Stimulated activated CD4-positive, alpha-beta T cell treated with anti-CD3 and anti-CD28 coated beads, Interleukin-4, amount 100 ng/mL, for 1 hour (primary cell): ENCODE measurements at places on chromosomes 13 and 19.

- DNase-seq: no peak
Measured at GRCh38 chr13:99277629-99278028, 19.4 kb upstream of the GPR18 start.

- DNase-seq: no peak
Measured at GRCh38 chr19:56718231-56718630, 46.7 kb upstream of the ZNF835 start.

GRCh38 chr19:41940731-41941409 lies 12.6 kb upstream of the ERFL start:
- no peak for DNase-seq

- DNase-seq: no peak
Measured at GRCh38 chr13:59342400-59342799, 821.3 kb downstream of the DIAPH3 start.

GRCh38 chr13:35876601-35877000 lies 254.6 kb downstream of the DCLK1 start:
- DNase-seq: no peak

- peak; percentile 87 for DNase-seq
Measured at GRCh38 chr19:13861714-13862531, 15.0 kb upstream of the NANOS3 start.

DNA sequence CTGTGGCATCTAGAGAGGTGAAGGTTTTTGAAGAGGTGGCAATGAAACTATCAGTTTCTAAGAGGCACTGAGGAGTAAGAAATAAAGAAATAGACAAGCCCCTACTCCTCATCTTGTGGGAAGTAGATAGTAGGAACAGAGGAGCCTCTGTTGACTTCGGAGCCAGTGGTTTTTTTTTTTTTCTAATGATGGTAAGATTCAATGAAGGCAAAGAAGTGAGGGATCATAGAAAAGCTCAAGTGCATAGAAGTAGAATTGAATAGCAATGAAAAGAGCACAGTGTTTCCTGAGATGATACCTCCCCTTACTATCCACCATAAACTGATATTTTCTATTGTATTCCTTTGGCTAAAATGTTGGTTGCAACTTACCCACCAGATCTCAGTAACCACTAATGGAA lies 46.3 kb downstream of the FREM2 start:
- no peak for DNase-seq

DNA sequence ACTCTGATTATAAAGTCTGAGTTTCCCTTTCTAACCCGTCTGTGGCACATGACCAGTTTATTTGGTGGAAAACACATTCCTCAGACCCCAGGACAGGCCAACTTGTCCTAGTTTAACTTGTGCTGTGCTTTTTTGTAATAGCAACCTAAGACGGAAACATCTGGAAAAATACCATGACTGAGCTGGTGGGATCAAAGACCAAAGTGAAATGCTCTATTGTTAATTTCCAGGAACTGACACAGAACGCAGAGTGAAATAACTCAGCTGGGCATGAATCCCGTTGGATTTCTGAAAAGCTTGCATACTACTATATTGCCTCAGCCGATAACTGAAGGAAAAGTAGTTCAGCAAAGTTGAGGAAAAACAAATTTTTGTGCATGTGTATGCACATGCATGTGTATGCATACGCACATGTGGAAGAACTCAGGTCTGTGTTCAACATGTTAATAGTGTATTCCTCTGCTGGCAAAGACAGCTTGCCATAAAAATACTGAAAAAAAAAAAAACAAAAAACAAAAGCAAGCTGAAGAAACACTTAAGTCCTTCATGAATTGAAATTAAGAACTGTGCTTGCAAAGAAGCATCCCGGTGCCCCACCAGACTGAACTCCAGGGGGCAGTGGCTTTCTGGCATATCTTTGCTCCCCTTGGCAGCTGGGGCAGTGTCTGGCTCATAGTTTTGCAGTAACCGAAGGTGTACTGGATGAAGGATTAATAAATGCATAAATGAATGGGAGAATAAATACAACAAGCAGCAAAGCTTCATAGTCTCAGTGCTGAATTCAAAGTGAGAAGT lies 187.8 kb downstream of the LHFPL6 start:
- no peak for DNase-seq

- DNase-seq: no peak
Measured at GRCh38 chr13:36395280-36395679, 37.0 kb upstream of the CCNA1 start.

DNA sequence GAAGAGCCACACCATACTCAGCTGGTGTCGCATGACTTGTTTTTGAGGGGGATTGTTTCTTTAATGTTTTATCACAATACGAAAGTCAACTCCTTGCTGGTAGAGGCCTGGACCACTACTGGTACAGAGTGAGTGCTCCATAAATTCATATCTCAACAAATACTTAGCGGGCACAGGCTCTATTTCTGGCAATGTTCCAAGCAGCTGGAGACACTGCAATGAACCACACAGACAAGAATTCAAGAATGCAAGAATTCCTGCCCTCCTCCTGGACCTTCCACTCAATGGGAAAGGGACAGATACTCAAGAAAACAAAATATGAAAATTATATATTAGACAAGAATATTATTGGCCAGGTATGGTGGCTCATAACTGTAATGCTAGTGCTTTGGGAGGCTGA lies 5.1 kb upstream of the FXYD5 start:
- DNase-seq: no peak

DNA sequence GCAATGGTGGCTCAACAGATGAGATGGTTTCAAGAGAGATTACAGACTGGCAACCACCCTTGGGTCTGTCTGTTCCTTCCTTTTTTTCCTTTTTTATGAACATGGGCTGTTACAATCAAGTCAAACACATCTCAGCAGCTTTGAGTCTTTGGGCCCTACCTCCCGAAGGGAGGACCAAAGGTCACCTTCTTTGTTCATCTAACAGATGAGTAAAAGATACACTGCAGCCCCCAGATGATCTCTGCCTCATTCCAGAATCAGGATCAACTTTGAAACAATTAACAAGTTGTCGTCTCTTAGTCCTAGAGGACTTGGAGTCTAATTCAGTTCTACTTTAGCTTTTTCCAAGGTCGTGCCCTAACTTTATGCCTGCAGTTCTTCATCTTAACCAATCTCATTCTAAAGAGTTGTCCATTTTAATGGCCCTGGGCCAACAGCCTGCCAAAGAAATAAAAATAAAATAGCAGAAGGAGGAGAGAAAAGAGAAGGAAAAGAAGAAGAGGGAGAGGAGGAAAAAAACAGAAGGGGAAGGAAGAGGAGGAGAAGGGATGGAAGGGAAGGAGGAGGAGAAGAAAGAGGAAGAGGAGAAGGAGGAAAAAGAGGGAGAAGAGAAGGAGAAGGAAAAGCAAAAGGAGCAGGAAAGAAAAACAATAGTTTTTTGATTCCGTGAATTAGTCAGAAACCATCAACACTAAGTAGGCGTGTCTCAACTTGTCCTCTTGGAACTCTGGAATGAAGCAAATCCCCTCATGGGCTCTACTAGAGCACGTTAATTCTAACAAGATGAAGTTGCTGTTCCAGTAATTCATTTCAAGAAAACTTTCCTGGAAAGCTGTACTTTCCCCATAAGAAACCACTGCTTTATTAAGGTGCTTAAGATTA lies 281.2 kb downstream of the FOXO1 start:
- no peak for DNase-seq

GRCh38 chr13:72692884-72693514 lies 34.4 kb downstream of the MZT1 start:
- DNase-seq: no peak

- DNase-seq: no peak
Measured at GRCh38 chr13:30061217-30061616, 210.8 kb upstream of the UBL3 start.

DNA sequence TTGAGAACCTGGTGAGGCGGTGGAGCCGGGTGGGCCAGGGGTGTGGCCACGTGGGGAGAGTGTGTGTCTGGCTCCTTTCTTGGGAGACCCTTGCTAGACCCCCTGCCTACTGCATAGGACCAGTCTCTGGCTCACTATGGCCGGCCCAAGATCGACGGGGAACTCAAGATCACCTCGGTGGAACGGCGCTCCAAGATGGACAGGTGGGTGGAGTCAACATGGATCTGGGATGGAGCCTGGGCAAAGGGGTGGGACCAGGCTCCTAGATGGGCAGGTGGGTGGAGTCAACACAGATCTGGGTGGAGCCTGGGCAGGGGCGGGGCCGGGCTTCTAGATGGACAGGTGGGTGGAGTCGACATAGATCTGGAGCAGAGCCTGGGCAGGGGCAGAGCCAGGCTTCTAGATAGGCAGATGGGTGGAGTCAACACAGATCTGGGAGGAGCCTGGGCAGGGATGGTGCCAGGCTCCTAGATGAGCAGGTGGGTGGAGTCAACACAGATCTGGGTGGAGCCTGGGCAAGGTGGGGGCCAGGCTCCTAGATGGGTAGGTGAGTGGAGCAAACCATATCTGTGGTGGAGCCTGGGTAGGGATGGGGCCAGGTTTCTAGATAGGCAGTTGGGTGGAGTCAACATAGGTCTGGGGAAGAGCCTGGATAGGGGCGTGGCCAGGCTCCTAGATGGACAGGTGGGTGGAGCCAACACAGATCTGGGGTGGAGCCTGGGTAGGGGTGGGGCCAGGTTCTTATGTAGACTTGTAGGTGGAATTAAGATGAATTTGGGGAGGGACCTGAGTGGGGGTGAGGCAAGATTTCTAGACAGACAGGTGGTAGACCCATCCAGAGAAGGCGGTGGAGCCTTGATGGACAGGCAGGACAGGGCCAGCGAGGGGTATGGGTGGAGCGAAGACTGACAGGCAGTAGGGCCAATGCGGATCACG lies 56.5 kb downstream of the VAV1 start:
- DNase-seq: peak; percentile 37

GRCh38 chr13:111657013-111657412 lies 336.6 kb downstream of the TEX29 start:
- no peak for DNase-seq

- no peak for DNase-seq
Measured at GRCh38 chr13:90834700-90835099, 512.8 kb upstream of the MIR17HG start.

GRCh38 chr19:42075364-42075615 lies 676 bp upstream of the ZNF574 start:
- DNase-seq: no peak

DNA sequence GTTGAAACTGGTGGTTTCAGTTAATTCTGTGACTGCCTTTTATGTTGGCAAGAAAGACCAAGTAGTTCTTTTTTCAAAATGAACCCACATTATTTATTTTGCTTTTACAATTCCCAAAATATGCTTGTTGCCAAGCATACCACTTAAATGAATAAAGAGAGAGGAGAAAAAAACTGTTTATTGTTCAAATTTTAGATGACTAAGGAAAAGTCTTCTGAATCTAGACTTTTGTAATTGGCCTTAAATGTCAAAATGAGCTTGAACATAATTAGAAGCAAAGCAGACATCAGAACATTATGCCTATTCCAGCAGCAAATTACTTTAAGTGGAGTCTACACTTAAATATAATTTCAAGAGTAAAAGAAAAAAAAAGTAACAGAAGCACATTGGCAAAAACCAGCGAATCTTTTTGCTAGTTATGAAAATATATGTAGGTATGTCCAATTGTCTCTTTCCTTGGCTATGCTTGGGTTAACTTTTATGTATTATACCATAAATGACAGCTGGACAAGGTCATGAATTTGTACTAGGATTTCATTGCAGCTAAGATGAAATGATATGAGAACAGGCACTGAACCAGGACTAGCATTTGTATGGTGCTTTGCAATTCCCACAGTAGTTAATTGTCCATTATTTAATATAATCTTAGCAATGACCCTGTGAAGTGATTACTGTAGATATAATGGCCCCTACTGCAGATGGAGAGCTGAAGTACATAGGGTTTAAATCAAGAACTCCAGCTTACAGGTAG lies 211.9 kb downstream of the NALCN start:
- no peak for DNase-seq

DNA sequence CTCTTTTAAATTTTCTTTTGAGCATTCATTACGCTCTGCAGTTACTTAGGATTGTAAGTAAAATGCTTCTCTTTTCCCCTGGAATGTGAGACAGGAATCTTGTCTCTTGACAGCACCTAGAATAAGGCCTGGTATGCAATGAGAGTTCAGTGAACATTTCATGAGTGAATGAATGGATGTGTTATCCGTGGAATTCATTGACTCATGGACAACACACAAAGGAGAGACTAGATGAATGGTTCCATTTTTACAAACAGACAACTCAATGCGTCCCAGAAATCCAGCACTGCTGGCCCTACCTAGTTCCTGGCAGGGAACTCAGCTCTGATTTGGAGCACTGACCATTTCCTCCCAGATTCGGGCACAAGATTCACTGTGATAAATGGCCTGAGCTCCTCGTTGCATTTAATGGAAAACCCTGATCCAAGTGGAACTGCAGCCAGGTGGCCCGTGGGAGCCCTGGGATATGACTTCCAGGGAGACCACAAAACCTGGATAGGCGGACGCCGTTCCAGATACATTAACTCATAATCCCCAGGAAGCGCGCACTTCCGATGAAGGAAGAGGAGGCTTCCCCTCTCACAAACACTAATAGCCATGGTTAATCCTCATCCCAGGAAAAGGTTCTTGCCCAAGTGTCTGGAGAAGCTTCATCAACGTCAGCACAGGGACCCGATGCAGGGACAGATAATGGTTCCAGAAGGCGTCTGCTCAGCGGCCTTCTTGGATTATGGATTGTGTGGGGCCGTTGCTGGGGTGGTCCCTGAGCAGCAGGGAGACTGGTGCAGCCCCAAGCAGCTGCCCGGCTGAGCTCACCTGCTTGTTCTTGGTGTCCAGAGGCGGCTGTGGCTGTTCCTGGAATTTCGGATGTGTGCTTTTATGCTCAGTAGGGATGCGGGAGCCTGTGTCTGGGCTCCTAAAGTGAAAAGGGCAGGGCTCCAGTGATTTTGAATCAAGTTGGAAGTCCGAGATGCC lies 211.1 kb upstream of the TSHZ3 start:
- DNase-seq: no peak
